ENCODE measurements at places on chromosomes 2 and 18.

GRCh38 chr2:119264781-119265692, 41.4 kb downstream of the STEAP3 start:
- no peak for DNase-seq

DNA sequence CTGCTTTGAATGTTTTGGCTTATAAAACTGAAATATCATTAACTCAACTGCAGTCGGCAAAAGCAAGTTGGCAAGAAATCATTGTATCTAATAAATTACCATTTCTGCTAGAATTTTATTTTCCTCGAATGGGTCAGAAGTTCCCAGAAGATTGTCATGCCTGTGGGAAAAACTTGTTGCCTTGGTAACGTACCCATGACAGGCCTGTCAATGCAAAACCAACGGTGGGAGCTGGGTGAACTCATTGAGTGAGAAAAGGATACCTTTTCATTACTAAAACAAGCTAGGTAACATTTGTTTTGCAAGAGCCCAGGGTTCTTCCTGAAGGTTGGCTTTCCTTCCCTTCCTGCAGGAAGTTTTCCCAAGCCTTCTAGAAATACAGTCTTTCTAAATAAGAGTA, 9.5 kb downstream of the PLB1 start:
- no peak for DNase-seq

DNA sequence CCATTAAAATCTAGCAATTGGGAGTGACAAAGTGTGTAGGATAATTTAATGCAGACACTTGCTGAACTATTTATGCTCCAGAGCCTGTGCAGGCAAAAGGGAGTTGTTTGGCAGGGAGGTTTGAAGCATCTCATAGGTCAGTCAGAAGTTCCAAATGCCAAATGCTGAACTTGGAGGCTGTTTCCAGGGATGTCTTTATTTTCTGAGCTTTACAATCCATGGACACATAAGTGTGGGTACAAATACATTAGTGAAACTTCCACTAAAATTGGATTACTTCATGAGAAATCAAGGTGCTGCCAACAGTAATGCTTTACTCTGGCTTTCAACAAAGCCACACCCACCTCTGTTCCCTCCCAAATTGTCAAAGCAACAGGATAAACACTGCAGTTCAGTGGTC, 422.1 kb upstream of the SETBP1 start:
- DNase-seq, result no peak

DNA sequence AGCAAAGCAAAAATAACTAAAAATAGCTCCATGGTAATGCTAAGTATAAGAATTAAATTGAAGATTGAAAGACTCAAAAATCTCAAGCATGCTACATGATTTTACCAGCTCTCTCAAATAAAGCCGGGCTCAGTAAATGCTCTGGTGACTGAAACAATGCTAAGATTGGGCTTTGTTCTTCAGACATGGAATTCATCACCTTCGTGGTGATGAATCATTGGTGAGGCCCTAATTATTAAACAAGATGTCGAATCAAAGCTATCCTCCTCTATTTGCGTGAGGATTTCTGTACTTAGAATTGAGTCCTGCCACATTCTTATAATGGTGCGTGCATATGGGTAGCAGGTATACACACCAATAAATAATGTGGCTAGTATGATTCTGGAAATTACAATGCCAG, 58.8 kb upstream of the LRRTM1 start:
- no peak for DNase-seq

GRCh38 chr2:37232131-37232933, 874 bp downstream of the NDUFAF7 start:
- DNase-seq, result peak; percentile 24

DNA sequence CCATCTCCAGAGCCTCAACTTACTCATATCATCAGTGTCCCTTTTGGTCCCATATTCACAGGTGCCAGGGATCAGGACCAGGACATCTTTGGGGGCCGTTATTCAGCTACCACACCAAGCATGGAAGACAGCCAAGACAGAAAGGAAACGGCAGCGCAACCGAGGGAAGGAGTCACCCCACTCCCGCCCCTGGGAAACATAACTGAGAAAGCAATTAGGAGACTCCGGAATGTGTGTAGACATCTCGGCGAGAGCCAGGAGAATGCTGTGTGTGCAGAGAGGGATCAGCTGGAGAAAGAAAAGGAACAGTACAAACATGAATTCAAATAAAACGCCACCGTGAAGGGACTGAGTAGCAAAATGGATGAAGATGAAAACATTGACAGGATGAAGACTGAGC, 13.4 kb upstream of the BOK start:
- DNase-seq, result no peak

DNA sequence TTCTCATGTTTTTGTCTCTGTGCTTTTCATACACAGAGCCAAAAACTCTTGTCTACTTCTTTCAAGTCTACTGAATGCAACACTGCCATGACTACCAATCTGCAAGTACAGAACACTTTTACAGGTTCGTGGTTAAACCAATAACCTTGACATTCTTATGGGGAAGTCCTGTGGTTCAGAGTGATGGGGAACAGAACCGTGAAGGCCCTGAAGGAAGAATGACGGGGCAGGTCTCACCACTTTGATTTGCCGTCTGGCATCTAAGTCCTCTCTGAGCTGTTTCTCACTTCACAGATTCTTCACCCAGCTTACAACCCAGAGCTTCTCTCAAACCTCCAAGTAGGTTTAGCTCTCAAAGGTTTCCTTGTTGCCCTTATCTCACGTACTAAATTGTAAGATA, 117.5 kb upstream of the SNTG2 start:
- DNase-seq, result no peak

DNA sequence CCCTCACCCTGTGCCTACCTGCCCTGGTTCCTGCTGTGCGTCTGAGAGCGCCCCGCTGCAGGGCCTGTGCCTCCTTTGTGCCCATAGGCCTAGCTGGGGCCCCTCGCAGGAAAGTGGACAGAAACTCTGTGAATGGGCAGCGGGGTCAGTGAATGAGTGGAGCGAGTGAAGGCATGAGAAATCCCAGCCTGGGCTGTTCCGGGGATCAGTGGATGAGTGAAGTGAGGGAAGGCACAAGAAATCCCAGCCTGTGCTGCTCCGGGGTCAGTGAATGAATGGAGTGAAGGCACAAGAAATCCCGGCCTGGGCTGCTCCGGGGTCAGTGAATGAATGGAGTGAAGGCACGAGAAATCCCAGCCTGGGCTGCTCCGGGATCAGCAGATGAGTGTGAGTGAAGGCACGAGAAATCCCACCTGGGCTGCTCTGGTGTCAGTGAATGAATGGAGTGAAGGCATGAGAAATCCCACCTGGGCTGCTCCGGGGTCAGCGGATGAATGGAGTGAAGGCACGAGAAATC, 2.0 kb downstream of the COLEC11 start:
- no peak for DNase-seq

- no peak for DNase-seq
Measured at GRCh38 chr18:37019157-37019827, 190.4 kb downstream of the KIAA1328 start.

DNA sequence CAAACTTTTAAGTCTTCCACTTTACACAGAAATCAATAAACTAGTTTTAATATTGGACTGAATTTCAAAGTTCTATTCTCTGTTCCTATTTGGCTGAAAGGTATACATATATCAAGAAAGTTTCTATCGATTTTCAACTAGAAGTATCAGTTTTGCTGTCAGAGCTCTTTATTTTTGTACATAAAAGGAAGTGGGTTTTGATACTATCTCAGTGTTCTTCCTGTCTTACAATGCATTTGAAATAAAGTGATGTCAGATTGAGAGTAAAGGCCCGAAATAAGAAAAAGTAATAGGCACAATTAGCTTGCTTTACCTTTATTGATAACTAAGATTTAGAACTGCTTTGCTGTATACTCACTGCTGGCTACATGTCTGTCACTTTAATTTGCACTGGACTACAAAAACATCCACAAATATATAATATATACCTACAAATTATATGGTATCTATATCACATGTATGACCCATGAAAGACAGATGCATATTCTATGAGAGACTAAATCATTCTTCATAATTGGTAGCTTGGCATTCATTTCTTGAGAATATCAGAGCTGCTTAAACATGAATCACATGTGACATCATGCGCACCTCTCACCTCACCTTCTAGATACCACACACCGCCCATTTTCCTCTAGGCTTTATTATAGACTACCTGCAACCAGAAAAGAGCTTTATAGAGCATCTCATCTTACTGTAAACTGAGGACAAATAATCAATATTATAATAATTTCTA, 83.6 kb downstream of the ASXL2 start:
- DNase-seq, result no peak

DNA sequence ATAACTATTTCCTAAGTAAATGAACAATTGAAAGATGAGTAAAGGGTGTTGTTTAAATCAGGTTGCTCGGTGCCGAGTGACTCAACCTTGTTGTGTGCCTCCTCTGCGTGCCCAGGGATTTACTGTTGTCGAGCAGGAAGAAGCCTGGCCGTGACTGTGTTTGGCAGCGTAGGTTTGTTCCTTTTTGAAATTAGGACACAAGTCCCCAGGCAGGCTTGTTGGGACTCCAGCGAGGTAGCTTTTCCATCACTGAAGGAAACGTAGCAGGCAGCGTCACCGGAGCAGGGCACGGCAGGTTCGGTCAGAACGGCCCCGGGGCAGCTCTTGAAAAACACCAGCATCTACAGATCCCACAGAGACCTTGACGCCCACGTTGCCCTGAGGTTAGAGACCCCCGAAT, 48.6 kb downstream of the TMEM18 start:
- DNase-seq, result no peak

DNA sequence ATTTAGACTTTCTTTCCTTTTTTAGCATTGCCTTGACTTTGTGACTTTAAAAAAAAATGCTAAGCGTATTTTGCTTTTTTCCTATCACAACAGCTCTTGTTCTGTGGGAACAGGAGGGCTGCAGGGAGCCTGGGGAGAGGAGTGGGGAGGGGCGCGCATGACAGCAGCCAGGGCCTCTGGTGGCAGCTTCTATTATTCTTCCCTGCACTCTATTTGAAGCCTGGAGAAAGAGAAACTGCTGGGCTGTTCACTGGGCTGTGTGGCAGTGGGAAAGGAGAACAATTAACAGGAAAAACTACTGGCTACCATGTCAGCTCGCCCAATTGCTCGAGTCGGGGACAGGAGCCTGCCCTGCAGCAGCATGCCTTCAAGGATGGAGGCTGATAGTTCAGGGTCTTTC, 119.0 kb upstream of the ZBTB14 start:
- no peak for DNase-seq

- no peak for DNase-seq
Measured at GRCh38 chr2:206064077-206064476, 21.9 kb downstream of the INO80D start.

- no peak for DNase-seq
Measured at GRCh38 chr2:149857344-149857743, 269.8 kb upstream of the MMADHC start.

GRCh38 chr18:48962994-48963561, 12.3 kb upstream of the SMAD7 start:
- DNase-seq, result no peak

GRCh38 chr2:179024445-179024844, 25.5 kb downstream of the CCDC141 start:
- no peak for DNase-seq

DNA sequence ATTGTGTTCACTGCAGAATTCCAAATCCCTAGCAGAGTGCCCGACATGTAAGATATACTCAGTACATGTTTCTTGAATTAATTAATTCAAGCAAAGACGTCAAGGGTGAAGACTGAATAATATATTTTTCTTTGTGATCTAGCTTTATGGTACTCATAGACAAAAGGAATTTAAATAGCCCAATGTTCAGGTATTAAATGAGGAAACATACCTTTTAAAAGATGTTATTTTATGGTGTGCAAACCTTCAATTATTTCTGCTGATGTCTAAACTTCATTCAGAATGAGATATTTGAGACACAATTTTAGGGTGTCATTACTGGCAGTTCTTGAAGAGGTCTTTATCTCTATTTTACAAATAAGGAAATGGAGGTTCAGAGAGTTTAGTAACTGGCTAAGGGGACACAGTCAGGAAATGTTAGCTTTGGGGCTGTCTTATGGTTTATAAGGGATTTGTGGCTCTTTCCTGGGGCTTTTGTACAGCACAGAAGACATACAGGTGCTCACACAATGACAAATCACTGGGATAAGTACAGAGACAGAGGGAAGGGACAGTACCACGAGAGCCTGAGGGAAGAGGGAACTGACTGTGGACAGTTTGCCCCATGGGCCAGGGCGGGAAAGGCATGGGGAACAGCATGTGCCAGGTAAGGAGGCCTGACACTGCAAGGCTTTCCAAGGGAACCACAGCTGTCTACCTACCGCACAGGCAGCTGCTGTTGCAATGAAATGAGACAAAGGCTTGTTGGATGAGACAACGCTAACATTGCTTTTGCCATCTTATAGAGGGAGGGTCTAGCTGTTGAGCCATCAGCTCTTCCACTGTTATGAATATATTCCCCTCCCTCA, 155.3 kb downstream of the DDX1 start:
- DNase-seq, result no peak

GRCh38 chr2:238233625-238234024, 6.2 kb downstream of the HES6 start:
- no peak for DNase-seq

- DNase-seq, result no peak
Measured at GRCh38 chr18:22349317-22349898, 68.3 kb downstream of the CTAGE1 start.

GRCh38 chr2:174183076-174183475, 65.3 kb downstream of the OLA1 start:
- no peak for DNase-seq

GRCh38 chr2:231573698-231574421, 18.8 kb upstream of the TEX44 start:
- no peak for DNase-seq

- no peak for DNase-seq
Measured at GRCh38 chr2:162478721-162479129, 134.8 kb downstream of the GCA start.

DNA sequence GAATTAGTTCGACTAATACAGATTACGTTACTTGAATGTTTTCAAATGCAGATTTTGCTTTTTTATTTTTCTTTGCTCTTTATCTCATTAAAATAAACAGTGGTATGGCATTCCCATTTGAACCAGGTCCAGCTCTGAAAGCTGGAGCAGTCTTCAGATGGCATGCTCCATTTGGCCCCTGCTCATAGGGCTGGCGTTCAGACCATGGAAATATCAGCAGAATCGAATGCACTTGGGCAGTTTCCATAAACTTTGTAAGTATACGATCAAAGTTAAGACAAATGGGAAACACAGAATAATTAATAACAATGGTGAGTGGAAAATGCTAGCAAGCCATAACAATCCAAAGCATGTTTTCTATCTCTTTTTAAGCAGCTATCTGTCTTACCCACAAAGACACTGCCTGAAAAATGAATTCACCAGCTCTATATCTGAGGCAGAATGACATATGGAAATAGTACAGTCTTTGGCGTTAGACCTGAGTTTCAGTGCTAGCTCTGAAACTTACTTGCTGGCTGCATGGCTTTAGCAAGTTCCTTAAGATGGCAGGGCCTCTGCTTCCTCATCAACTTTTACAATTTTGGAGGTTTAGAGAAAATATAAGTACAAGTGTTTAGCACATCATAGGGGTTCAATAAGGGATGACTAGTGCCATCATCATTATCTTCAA, 131.6 kb downstream of the BCL2 start:
- DNase-seq, result no peak

GRCh38 chr2:218296847-218297246, 4.5 kb upstream of the TMBIM1 start:
- DNase-seq, result no peak

GRCh38 chr2:98483257-98483861, 38.7 kb downstream of the INPP4A start:
- DNase-seq, result no peak

GRCh38 chr2:163119966-163120365, 281.4 kb upstream of the KCNH7 start:
- DNase-seq, result no peak

GRCh38 chr2:8541223-8541622, 140.6 kb upstream of the ID2 start:
- DNase-seq, result no peak

GRCh38 chr2:15583826-15584225, 7.8 kb upstream of the DDX1 start:
- DNase-seq, result no peak

All from amniotic stem cell (primary cell).